ENCODE measurements at places on chromosomes 7 and 10.
A peak's percentile ranks its signal among the peaks of the same experiment; 100 is the strongest.

GRCh38 chr7:47707583-47707982 is 125.7 kb upstream of the TNS3 start:
- DNase-seq, result no peak

GRCh38 chr10:61456095-61456789 is 3.1 kb upstream of the TMEM26 start:
- DNase-seq, result no peak

- DNase-seq, result no peak
Measured at GRCh38 chr10:12690525-12691126, 310.9 kb downstream of the CCDC3 start.

- no peak for DNase-seq
Measured at GRCh38 chr7:12137283-12137682, 73.8 kb upstream of the TMEM106B start.

DNA sequence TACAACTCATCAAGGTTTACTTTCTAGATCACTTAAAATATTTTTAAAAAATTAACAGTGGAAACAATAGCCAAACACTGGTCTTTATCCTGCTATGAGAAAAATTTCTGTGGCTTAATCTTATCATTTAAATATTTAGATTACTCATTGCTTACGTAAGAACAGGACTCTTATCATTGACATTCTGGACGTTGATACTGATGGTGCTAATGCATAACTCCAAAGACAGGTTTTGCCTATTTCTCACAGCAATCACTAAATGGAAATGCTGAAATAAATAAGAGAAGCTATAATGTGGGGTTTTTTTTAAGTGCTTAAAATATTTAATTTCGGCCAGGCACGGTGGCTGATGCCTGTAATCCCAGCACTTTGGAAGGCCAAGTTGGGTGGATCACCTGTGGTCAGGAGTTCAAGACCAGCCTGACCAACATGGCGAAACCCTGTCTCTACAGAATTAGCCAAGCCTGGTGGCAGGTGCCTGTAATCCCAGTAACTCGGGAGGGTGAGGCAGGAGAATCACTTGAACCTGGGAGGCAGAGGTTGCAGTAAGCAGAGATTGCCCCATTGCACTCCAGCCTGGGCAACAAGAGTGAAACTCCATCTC is 195.0 kb downstream of the HGF start:
- DNase-seq, result peak; percentile 7

- no peak for DNase-seq
Measured at GRCh38 chr10:8095959-8096358, 41.5 kb downstream of the GATA3 start.

- DNase-seq, result no peak
Measured at GRCh38 chr7:140686921-140687320, 9.6 kb upstream of the NDUFB2 start.

- DNase-seq, result no peak
Measured at GRCh38 chr10:75470901-75471300, 39.5 kb downstream of the LRMDA start.

DNA sequence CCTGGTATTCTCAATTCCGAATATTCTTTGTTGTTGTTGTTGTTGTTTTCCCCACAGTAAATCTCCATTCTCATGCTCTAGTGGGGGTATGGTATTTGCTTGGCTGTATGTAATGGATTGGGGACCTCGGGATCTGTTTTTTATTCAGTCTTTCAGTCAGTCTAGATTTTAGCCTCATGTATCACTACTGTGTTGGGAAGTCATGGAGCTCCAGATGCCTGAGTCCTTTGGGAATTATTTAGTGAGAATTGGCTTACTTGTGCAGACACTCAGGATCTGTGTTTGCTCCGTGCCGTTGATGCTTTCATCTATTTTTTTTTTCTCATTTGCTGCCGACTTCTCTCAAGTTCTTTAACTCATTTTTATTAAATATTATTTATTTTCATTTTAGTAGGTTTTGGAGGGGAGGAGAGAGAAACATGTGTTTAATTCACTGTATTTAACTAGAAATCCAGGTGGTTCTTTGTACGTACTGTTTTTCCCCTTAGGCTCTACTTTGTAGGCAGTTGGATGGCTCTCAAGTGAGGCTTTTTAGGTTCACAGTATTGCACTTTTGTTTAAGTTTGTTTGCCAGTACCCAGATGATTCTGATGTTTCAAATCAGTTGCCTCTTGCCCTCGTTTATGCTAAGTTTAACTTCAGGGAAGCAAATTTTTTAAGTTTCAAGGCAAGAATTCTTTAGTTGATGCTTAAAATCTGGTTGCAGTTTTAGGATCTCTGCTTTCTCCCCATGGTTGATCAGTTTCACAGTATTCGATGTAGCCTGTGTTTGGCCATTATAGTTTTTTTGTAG is 36.9 kb downstream of the ZNRF2 start:
- DNase-seq, result no peak

- DNase-seq, result no peak
Measured at GRCh38 chr7:86257894-86258293, 385.8 kb upstream of the GRM3 start.

DNA sequence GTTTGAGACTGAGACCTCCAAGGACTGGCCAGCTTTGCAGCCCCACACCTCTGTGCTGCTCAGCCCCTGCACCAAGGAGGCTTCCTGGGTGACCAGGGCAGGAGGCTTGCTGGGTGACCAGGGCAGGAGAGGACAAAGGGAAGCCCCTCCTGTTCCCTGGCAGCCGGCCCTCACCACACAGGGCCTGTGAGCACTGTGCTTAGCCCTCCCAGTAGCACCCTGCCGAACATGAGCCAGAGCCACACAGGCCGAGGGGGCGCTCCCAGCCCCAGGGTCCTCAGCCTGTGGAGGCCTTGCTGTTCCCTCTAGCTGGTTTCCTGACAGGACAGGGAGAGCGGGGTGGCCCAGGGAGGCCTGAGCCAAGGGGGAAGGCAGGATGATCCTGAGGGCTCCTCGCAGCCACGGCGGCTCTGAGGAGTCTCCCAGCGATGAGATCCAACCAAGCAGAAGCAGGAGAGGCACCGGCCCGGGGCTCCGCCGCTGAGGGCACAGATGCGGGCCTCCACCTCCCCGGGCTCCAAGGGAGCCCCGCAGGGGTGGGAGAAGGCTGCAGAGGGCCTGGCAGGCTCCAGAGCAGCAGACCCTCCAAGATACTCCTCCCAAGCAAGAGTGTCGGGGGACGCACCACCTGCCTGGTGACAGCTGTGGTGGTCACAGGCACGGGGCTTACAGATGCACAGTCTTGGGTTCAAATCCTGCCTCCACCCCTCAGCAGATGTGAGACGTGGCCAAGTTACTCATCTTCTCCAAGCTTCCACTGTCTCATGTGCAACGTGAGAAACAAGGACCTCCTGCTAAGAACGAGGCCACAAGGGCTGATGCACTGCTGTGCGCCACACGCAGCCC is 22.5 kb downstream of the WDR86 start:
- DNase-seq, result no peak

GRCh38 chr10:61662794-61663259 is at the start of gene CABCOCO1:
CABCOCO1 (plus strand) TSS chr10:61662929; CDS start chr10:61662973, 44 bp downstream.
- no peak for DNase-seq

DNA sequence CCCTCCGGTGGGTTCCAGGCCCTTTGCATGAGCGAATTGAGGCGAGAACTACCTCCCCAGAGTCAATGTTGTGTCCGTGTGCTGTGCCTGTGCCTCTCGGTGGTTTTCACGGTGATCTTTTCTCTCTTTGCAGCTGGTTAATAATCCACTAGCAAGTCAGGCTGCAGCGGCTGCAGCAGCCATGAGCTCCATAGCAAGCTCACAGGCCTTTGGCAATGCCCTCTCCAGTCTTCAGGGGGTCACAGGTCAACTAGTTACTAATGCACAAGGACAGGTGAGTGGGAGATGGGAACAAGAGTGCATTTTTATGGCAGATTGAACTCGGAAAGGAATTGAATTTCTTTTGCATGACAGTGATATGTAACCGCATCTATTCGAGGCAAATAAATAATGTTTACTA is 159.7 kb upstream of the YAE1 start:
- no peak for DNase-seq

- DNase-seq, result no peak
Measured at GRCh38 chr7:139103057-139103815, 6.3 kb downstream of the ZC3HAV1 start.

DNA sequence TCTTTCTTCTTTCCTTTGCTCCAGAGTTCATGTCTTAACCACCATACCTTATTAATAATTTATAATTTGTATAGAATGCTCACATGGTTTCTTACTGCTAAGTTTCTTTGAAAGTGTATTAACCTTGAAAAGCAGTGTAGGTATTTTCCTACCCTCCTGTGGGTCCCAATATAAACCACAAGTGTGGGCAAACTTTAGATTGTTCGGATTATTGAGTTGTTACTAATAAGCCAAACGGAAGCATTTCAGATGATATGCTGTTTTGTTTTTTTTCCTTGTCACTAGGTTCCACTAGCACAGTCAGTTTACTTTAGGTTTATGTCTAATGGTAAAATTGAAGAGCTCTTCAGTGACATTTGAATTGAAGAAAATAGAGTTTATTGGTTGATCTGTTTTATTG is 10.2 kb downstream of the SSBP1 start:
- no peak for DNase-seq

- DNase-seq, result peak; percentile 22
Measured at GRCh38 chr7:137360087-137360679, 16.6 kb upstream of the PTN start.
